ENCODE measurements at places on chromosomes 12 and 14. TPM values are rescaled to one million over a fixed set of nuclear protein-coding genes. Genes with fewer than 3 reads are reported as not detected.

Gene CLEC6A
- total RNA-seq, result not detected

Gene HCAR1
- total RNA-seq, result 8.8 TPM

Gene DENND5B
- 7.5 TPM for total RNA-seq

Gene C12orf60
- total RNA-seq, result 1.1 TPM

Gene KERA
- not detected for total RNA-seq

All from mammary epithelial cell (primary cell).